ENCODE measurements at places on chromosomes 16 and 17.

GRCh38 chr16:29843931-29844330, 19.1 kb downstream of the CDIPT start:
- DNase-seq, result no peak

- no peak for DNase-seq
Observed at GRCh38 chr16:31529937-31530312, 2.2 kb downstream of the AHSP start.

DNA sequence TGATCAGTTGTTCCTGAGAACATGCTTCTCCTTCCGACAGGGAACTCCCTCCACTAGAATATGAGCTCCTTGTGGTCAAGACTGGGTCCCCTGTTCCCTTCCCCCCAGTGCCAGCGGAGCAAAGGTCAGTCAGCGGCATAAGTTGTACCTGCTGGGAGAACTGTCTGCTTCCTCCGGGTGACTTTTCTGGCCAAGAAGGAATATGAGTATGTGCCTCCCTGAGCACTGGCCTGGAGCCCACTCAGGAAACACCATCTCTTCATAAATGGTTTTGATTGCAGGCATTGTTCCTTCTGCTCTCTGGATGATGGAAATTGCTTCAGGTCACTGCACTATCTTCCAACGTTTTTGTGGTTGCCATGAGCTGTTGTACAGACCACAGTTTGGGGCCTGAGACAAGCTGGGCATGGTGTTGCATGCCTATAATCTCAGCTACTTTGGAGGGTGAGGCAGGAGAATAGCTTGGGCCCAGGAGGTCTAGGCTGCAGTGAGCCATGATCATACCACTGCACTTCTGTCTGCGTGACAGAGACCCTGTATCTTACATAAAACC, 2.9 kb upstream of the P4HB start:
- DNase-seq, result no peak

GRCh38 chr17:57902800-57903759, 52.1 kb downstream of the CUEDC1 start:
- peak; percentile 83 for DNase-seq

GRCh38 chr16:48491517-48491916, 106.3 kb upstream of the SIAH1 start:
- DNase-seq, result no peak

DNA sequence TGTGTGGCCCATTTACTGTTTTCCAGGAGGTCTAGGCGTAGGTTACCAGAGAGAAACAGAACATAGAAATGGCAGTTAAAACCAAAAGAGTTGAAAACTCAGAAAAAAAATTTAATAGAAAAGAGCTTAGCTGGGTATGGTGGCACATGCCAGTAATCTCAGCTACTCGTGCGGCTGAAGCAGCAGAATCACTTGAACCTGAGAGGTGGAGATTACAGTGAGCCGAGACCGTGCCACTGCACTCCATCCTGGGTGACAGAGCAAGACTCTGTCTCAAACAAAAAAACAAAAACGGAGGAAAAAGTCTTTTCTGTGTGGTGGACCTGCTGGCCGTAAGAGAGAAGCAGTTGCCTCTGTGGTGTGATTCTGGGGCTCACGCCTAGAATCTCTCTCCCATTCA, 35.8 kb downstream of the MRTFB start:
- DNase-seq, result no peak

GRCh38 chr16:8736123-8736668, 61.2 kb downstream of the TMEM186 start:
- DNase-seq, result no peak

- DNase-seq, result peak; percentile 65
Observed at GRCh38 chr17:78358538-78359320, 1.1 kb downstream of the SOCS3 start.

- DNase-seq, result no peak
Observed at GRCh38 chr16:57999971-58000705, at the start of gene ZNF319. TSS of gene ZNF319 (minus strand) at chr16:58000672. CDS start at chr16:57998265, 2,407 bp downstream.

DNA sequence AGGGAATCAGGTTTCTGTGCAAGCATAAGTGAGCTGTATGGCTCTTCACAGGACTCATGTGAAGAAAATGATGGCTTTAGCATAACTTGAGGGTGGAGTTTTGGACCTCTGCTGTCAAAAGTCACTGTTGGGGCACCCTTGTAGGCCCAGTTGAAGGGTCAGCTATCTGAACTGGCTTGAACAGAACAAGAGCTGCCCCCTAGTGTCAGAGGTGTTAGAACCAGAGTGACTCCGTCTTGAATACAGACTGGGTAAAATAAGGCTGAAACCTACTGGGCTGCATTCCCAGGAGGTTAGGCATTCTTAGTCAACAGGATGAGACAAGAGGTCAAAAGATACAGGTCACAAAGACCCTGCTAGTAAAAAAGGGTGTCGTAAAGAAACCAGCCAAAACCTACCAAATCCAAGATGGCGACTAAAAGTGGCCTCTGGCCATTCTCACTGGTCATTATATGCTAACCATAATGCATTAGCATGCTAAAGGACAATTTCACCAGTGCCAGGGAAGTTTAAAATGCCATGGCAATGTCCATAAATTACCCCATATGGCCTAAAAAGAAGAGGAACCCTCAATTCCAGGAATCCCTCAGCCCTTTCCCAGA, 484.0 kb upstream of the ERCC4 start:
- no peak for DNase-seq

DNA sequence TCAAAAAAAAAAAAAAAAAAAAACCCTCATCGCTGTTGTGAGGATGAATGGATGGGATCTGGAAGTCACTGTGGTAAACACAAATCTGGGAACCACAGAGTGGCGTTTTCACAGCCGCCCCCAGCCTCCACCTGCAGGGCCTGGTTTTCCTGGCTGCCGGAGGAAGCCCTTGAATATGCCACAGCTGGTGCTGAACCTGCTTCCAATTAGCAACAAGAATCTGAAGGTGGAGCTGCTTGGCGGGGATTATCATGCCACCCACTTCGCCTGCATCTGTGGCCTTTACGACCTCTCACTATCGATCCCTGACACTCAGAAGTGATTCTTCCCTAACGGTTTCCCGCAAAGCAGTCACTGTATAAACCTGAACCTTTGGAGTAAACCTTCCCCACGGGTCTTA, 16.1 kb downstream of the MRM3 start:
- no peak for DNase-seq

DNA sequence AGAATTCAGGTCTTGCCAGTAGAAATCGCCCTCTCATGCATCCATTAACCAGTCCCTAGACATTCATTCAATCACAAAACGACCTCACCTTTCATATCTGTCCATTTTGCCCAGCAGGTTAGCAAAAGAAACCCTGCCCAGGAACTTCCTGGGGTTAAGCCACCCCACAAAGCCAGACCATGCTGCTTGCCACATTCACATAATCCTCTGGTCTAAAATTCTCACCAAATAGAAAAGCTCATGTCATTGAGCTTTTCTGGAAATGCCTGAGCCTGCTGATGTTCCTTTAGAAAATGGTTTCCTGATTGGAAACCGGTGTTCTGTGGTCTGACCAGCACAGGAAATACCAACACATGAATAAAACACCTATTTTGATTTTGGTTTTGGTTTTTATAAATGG, 21.6 kb upstream of the DYNLRB2 start:
- no peak for DNase-seq

GRCh38 chr16:87435372-87436224, 43.5 kb downstream of the MAP1LC3B start:
- no peak for DNase-seq

DNA sequence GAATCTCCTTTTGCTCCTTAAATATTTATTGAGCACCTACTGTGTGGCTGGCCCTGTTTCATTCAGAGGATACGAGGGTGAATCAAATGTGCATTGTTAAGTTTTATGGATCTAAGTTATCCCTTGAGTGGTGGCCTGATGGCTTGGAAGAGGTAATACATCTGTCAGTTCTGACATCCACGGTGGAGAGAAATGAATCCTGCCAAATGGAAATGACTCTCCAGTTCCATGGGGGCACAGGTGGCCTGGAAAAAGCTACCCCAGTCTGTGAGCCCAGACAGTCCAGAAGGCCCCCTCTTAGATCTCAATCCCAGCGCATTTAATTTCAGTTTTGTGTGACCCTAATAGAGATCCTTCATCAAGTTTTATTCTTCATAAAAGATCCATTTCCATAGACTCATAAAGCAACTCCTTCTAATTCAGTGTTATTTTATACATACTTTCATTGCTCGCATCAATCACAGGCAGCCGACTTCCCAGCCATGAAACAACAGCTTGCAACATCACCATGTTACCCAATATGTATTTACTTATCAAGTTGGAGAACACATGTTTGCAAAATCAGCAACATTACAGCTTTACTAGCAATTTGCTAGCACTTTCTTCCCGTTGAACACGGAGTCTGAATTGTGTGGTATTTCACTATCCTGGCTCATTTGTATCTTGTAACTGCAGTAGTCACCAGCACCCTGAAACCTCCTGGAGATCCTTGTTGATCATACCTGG, 334.8 kb upstream of the HSBP1 start:
- DNase-seq, result no peak

GRCh38 chr16:18804540-18804939, 3.2 kb upstream of the ARL6IP1 start:
- DNase-seq, result no peak

- peak; percentile 73 for DNase-seq
Observed at GRCh38 chr17:45311760-45312476, 4.9 kb downstream of the MAP3K14 start.

All from GM13977 (cell line).